ENCODE measurements at places on chromosomes 2 and 18.

DNA sequence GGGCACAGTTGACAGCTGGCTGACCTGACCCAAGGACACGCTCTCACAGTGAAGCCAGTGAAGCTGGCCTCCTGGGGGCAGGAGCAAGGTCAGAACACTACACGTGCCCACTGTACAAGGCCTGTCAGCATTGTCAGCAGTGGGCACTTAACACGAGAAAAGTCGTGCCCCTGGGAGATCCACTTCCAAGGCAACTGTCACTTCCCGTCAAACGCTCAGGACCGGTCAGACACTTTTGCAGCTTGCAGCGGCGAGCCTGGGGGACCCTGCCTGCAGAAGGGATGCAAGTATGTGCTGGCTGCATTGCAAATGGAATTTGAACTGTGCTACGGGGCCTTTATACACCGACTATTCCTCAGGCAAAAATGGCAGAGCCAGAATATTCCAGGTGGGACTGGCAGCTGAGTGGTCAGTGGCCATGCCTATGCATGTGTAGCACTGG is 176.2 kb downstream of the BCL2 start:
- DNase-seq: no peak

- DNase-seq: peak; percentile 62
These were observed 78.5 kb downstream of the ACSL3 start for GRCh38 chr2:222939208-222939856.

GRCh38 chr2:85804583-85804982 is 50.8 kb downstream of the ATOH8 start:
- no peak for DNase-seq

DNA sequence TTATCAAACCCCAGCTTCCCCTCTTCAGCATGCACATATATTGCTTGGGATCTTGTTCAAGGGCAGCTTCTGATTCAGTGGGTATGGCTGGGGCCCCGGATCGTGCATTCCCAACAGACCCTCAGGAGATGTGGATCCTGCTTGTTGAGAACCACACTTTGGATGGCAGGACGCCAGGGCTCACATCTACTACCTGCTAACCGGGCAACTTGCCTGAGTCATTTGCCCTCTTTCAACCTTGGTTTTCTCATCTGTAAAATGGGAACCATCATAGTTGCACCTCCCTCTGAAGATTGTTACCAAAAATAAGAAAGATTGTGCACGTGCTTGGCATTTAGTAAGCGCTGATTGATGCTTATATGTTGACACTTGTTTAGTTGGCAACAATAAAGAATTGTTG is 154.6 kb downstream of the ACKR3 start:
- no peak for DNase-seq

GRCh38 chr18:73653827-73654226 is 493.8 kb downstream of the FBXO15 start:
- DNase-seq: no peak

GRCh38 chr2:31379747-31380146 is 34.8 kb downstream of the XDH start:
- no peak for DNase-seq
